ENCODE measurements at places on chromosomes 5 and 9.

- no peak for DNase-seq
These were observed 881 bp upstream of the B4GALT1 start for GRCh38 chr9:33167972-33168461.

DNA sequence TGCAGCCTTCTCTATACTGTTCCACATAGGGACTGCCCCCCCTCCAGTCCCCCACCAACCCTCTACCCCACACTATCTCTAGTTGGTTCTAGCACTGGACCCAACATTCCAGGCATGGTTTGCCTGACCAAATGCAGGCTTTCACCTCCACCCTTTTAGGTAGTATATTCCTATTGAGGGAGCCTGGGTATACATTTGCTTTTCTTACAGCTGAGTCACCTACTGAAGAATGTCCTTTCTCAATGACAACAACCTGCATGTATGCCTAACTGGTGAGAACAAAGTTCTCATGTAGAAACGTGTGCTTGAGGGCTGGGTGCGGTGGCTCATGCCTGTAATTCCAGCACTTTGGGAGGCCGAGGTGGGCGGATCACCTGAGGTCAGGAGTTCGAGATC, 8.2 kb downstream of the TNIP1 start:
- no peak for DNase-seq

DNA sequence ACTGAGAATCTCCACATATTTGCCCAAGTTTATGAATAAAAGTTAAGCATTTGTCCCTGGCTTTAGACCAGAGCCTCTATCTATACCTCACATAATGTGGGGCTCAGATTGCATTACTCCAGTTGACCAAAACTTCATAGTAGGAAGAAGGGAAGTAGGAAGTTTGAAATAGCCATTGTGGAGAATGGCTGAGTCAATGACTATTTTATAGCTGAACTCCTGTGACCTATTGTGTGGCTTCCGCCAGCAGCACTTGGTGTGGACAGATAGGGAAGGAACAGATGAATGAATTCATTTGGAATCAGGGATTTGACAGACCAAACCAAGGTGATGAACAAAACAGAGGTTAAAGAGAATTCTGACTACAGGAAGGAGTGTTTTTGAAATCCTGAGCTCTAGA, 92.9 kb upstream of the LPAR1 start:
- DNase-seq: no peak

DNA sequence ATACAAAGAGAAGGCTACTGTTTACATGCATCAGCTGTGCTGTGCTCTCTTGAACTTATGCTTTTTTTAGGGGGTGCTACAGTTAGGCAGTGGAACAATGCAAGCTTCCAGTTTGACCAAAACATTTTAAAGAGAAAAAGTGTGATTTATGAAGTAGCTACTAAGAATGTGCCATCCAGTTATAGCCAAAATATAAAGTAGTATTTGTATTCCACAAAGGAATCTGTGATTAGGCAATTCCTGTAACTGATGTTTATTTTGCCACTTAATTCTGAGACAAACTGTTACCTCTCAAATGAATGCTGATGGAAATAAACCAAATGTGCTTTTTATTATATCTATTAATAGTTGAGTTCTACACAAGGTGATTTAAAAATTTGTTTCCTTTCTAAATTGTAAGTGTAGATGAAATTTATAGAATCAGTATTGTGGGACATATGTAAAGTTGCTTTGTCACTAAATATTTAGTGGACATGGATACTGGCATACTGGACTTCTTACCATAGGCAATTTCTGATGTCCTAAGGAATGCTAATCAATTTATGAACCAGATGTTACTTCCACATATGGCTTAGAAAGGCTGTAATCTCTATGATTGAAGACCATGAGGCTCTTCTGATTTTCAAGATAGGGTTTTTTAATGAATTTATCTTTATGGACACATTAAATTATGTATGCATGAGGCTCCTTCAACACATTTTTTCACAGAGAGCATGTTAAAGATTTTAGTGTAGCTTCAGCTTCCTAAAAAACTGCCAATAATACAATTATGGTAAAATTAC, 410.2 kb downstream of the PRR16 start:
- DNase-seq: no peak

DNA sequence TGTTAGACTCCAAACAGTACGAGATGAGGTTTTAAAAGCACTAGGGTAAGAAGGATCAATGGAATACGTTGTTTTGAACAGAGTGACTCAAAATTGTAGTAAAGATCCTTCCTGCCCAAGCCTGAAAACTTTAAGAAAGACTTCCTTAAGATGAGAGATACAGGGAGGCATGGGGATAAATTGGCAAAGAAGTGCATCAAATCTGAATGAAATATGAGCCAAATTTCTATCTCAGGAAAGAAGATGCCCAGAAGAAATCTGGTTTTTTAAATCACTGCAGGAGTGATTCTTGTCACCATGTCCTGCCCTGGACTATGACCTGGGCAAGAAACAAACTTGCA, 14.9 kb downstream of the FCN2 start:
- no peak for DNase-seq

DNA sequence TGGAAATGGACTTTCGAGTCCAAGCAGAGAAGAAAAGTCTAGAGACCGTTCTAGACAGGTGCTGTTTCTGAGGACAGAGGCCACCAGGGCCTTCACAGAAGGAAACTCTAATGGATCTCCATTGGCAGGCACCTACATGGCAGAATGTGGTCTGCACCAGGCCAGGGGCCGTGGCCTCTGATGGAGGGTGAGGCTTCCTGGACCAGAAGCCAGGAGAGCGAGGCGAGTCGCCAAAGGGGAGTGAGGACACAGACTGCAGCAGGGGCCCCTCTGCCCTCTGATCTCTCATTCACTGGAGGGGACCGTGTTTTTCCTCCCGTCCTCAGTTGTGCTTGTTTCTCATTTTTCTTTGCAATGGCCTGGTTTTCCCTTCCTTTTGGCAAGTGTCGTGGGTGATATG, 41.1 kb downstream of the ALG2 start:
- DNase-seq: no peak

DNA sequence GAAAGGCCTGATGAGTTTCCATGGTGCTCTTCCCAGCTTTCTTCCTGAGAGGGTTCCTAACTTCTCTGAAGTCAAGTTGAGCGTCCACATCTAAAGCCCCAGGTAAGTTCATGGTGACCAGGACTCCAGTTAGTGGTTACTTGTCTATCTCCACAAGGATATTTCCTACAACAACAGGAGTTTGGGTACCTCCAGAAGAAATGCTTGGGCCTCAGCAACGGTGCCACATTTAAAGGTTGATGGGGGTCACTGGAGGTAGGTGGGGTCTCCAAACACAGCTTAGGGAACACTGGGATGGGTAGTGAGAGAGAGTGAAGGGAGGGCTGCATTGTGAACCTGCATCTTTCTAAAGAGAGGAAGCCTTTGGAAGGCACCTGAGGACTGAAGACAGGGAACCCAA, 123.4 kb downstream of the BOD1 start:
- DNase-seq: no peak

DNA sequence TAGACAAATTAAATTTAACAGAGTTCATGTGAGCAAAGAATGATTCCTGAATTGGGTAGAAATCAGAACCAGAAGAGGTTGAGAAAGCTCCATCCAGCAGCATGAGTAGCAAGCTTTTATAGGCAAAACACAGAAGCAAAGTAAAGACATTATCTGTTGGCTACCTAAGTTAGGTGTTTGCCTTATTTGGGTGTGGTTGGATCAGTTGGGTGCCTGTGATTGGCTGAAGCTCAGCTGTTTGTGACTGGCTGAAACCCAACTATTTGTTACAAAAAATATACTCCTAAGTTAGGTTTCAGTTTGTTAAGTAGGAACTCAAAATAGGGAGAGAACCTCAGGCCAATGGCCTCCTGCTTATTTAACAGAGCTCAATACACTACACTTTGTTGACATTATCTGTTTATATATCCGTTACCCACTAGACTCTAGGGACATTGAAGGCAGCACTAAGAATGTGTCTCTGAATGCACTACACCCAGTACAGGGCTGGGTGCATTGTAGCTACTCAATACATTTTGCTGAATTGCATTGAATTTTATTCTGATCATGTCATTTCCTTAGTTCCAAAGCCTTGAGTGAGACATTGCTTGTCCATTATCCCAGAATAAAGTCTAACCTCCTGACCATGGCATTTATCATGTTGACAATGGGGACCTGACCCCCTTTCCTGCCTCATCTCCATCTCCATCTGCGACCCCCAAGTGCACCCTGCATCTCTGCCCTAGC, 98.7 kb downstream of the CCDC192 start:
- DNase-seq: no peak

- DNase-seq: no peak
These were observed 153.2 kb upstream of the MAST4 start for GRCh38 chr5:66442951-66443445.

DNA sequence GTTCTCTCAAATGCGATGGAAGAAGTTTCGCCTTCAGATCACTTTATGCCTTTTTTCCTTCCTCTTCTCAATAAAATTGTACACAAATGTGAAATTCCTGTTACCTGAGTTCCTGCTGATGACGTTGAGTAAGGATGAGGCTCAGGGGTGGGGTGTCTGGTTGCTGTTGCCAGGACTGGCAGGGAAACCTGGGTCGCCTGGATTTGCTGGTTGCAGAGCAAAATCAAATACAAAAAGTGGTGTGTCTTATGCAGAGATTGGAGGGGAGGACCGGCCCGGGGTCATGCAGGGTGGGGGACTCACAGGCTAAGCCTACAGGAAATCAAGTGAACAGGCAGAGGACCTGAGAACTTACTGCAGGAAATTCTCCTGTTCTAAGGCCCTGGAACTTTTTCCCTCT, 39.2 kb downstream of the ANXA2R start:
- DNase-seq: no peak

DNA sequence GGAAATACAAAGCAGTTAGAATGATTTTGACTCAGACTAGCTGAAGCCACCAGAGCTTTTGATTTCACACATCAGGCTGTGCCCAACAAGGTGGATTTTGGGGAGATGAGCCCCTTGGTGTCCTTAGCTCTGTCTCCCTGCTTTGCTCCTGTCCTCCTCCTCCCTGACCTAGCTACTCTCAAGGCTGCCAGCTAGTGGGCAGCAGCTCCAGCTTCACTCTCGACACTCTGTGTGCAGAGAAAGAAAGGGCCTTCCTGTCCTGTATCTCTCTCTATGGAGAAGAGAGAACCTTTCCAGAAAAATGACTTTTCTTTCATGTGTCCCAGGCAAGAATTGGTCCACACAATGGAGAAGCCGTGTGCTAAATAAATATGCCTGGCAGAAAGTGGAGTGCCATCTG, 446.2 kb downstream of the SEMA5A start:
- DNase-seq: no peak

DNA sequence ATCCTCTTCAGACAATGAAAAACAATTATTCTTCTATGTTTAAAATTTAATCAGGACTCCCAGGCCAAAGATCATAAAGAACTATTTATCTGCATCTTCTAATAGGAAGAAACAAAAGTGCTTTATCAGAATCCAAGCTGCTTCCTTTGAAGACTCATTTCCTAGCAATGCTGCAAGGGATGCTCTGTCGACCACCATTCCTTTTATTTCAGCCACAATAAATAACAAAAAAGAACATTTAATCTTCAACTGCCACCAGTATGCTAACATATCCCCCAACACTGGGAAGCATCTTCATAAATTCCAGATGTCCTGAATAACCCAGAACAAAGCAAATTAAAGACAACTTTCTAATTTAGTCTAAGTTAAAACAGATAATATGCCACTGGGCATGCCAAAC, 68.7 kb downstream of the PKD2L2 start:
- no peak for DNase-seq

DNA sequence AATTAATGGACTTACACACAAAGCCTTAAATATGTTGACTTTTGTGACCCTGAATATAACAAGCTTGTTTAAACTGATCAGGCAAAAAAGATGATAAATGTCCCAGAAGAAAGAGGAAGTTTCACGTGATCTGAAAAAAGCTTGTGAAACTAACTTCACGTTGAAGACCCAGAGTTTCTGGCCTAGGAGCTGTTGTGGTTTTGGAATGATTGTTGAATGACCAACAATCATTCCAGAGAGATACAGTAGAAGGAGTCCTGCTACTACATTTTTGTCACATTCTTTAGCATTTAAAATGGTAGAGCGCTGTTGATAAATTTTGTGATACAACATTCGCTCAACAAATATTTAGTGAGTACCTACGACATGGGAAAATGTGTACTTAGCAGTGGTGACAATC, 143.1 kb upstream of the FBN2 start:
- DNase-seq: no peak

DNA sequence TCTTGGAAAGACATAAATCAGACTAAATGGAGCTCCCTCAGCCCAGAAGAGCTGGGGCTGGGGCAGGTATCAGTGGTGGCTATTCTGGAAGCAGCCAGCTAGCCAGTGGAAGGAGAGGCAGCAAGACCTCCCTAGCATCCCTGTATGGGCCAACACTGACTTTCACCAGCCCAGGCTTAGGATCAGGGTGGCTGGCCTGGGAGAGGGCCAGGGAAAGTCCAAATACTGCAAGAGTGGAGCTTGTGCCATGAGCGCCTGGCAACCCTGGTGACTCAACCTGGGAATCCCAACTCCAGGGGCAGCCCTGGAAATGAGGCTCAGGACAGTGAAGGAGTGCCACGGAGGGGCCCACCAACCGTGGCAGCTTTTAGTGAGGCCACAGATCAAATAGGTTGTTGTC, 7.6 kb upstream of the IRF1 start:
- no peak for DNase-seq

DNA sequence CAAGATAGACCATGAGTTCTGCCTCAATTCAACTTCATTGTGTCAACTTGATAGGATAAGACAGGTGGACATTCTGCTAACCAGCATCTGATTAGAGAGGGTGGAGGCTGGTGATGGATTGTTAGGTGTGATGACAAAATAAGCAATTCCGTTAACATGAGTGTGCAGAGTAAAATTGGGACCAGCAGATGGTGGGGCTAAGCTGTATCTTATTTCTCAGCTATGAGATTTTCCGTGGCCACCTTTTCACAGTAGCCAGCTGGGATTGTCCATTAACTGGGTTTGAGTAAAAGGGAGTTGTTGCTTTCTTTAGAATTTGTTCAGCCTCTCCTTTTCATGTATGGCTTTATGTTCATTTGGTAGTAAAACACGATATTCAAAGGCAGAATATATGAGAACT, 28.8 kb upstream of the TAL2 start:
- DNase-seq: no peak

GRCh38 chr9:21265421-21266189, 25.8 kb upstream of the IFNA14 start:
- DNase-seq: no peak

DNA sequence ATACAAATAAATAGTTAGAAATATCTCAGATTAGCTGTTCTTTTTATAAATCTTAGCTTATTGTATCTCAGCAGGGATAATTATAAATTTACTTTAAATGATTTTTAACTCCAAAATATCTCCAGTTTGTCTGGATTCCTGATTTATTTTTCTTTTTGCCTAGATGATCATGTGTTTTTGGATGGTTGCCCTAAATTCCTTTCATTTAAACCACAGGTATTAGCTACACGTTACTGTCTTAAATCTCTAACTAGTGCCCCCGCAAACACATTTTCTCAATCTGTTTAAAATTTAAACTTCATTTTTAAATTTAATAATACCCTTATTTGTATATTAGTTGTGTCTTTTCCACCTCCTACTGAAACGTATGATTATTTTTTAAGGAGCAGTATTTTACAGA, 5.6 kb downstream of the FER start:
- no peak for DNase-seq
